ENCODE measurements at places on chromosomes 5 and 9. TPM values are rescaled to one million over a fixed set of nuclear protein-coding genes. Genes with fewer than 3 reads are reported as not detected.

GRCh38 chr5:14090290-14090689, 52.9 kb upstream of the TRIO start:
- no peak for DNase-seq

GRCh38 chr9:108439947-108440346, 415.8 kb downstream of the ACTL7B start:
- DNase-seq, result no peak

- no peak for DNase-seq
Observed at GRCh38 chr5:61575103-61575502, 243.0 kb downstream of the ZSWIM6 start.

GRCh38 chr5:131605086-131605485, 29.9 kb downstream of the RAPGEF6 start:
- DNase-seq, result no peak

GRCh38 chr9:12849486-12850003, 74.7 kb downstream of the LURAP1L start:
- no peak for DNase-seq

DNA sequence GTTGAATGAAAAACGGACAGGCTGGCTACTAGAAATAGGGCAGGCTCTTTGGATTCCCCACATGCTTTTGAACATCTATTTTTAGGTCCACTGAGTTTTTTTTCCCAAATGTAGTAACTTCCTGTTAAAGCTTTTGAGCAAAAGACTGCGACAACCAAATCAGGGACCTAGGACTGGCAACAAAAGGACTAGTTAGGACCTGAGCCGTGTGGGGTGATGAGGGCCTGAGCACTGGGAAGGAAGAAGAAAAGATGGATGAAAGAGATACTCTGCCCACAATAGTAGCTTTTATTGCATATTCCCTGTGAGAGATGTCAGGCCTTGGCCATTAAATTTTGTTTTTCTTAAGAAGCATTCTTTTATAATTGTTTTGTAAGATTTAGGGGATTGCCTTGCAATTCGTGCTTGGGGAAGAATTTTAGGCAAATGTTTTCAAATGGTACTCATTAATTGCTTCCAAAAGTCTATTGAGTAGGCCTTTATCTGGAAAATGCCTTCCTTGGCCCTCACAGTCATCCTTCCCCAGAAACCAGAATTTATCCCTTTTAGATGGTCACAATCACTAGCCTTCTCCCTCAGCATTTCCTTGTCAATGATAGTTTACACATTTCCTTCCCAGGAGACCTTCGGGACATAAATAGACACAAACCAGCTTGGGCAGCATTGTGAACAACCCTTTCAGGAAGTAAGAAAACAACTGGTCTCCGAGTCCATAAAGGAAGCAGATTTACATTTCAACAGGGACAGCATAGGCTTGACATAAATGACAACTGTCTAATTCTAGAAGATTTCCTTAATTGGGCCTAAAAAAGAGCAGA, 166.5 kb downstream of the RMI1 start:
- DNase-seq, result no peak

GRCh38 chr5:136203303-136203922, 10.5 kb upstream of the SMIM32 start:
- DNase-seq, result no peak

DNA sequence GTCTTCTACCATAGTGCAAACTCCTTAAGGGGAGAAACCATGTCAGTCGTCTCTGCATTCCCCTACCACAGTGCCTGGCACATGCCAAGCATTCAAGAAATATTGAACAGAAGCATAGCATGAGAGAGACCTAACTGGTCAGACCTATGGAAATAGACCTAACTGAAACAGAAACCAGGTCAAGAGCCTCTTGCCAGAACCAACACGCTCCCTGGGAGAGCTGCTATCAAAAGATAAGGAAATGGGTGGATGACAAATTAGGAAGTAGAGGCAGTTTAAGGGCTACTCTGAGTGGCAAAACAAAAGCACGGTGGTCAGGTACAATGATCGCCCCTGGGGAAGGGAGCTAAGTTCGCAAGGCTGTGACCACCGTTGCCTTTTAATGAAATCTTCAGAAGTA, 66.0 kb upstream of the SMIM15 start:
- DNase-seq, result no peak

DNA sequence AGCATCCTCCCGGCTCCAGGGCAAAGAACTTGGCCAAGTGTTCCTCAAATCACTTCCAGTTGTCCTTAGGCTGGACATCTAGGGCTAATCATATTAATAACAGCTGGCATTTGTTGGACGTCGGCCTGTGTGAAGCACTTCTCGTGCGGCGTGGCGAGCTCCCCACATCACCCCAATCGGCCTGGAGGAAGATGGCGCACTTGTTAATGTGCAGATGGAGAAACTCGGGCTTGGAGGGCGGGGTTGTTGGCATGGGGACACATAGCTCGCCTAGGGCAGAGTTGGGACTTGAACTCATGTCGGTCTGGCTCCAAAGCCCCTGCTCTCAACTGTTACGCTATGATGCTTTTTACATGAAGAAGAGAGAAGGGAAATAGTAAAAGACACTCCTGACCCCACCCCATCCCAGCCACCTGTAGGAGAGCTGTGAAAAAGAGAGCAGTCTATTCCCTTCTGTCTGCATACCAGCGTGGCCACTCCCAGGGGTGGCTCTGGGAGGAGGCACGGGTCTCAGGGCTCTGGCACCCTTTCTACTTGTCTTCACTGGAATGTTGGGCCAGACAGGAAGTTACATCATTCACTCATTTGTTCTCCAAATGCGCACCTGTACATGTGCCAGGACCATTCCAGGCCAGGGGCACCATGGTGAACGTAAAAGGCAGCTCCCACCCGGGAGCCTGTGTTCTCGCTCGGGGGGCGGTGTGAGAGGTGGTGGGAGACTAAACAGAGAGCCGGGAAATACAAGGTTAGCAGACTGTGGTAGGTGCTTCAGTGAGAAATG, 12.8 kb upstream of the NUP214 start:
- no peak for DNase-seq

- DNase-seq, result no peak
Observed at GRCh38 chr5:43802119-43802518, 199.1 kb downstream of the NNT start.

- no peak for DNase-seq
Observed at GRCh38 chr5:151097820-151098767, 17.3 kb upstream of the TNIP1 start.

DNA sequence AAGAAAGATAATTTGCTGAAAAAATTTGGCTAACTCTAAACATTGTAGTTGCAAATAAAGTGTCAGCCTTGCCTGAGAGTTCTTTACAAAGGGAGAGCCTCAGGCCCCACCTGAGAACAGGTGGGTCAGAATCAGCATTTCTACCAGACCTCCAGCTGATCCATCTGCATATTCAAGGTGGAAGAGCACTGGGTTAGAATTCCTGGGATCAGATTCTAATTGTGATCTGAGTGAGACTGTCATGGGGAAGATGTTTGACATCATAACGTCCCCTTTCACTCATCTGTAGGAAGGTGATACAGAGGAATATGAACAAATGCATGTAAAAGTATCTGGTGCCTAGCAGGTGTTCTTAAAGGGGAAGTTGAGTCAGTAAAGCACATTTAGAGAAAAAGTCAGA, 54.6 kb downstream of the FBXL7 start:
- DNase-seq, result no peak

GRCh38 chr9:13734601-13735000, 455.1 kb upstream of the MPDZ start:
- no peak for DNase-seq

DNA sequence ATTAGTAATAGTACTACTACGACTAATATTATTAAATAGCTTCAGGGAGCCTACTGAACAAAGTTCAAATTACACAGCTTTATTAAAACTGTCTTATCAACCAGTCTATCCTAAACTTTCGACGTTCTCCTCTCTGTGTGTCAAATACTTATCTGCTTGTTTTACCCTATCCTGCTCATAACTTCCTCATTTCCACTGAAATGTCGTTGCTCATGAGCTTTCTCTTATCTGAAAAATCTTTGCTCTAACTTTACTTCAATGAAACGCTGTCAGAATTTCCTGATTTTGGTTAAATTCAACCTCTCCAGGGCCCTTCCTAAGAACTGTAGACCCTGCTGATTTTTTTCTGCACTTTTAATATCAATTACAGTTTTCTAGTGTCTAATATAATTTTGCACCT, 1431.0 kb upstream of the WWC1 start:
- DNase-seq, result no peak

DNA sequence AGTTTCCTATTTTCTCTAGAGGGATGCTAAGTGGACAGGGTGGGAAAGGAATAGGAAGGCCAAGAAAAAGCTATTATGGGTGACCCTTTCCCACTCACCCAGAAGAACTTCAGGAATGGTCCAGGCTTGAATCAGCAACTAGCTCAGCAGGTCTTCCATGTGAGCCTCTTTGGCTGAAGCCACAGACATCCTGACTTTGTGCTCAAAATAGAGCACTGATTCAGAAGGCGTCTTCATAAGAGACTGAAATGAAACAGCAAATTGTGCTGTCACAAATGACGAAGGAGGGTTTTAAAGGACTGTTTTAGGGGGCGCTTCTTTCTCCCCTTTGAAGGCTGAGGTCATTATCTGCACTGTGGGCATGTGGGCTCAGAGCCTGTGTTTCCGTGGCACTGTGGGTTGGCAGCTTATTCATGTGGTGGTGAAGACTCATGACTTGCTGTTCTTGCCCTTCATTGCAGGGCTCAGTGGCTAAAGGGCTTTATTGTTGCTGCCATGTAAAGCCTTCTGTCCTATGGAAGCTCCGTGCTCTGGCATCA, 65.8 kb upstream of the NFIL3 start:
- DNase-seq, result no peak

GRCh38 chr5:38830521-38831051, 15.2 kb upstream of the OSMR start:
- DNase-seq, result no peak

The ARID3C gene
- total RNA-seq, result not detected

The CFAP157 gene
- total RNA-seq, result not detected

The FAM78A gene
- total RNA-seq, result 2.7 TPM

The IL5 gene
- total RNA-seq, result not detected

The TRIM7 gene
- 14.2 TPM for total RNA-seq

The OLFML2A gene
- total RNA-seq, result 3.3 TPM

The CDX1 gene
- total RNA-seq, result 423 TPM

Data from left colon (tissue), 2 donors.